ENCODE measurements at places on chromosomes 7 and 10. TPM values are rescaled to one million over a fixed set of nuclear protein-coding genes. Genes with fewer than 3 reads are reported as not detected.

C7orf33 gene
- not detected for total RNA-seq

SSC4D gene
- 0.32 TPM for total RNA-seq

PRF1 gene
- not detected for total RNA-seq

AKR1C3 gene
- 41.5 TPM for total RNA-seq

CLCN1 gene
- total RNA-seq = under 0.01 TPM

PIK3CG gene
- not detected for total RNA-seq

SGMS1 gene
- total RNA-seq = 65.7 TPM

ATOH7 gene
- not detected for total RNA-seq

CPVL gene
- total RNA-seq = 1.3 TPM

WDR86 gene
- 0.24 TPM for total RNA-seq

ETV1 gene
- total RNA-seq = 12.8 TPM

ANKRD30A gene
- not detected for total RNA-seq

RAB19 gene
- not detected for total RNA-seq

PTN gene
- 14.8 TPM for total RNA-seq

Data from hair follicle dermal papilla cell (primary cell).